Peyer's patch (tissue), 4 donors: ENCODE measurements at places on chromosomes 13 and 19. TPM values are rescaled to one million over a fixed set of nuclear protein-coding genes. Genes with fewer than 3 reads are reported as not detected.

The SIGLEC12 gene
- 3.3 TPM for total RNA-seq

DNA sequence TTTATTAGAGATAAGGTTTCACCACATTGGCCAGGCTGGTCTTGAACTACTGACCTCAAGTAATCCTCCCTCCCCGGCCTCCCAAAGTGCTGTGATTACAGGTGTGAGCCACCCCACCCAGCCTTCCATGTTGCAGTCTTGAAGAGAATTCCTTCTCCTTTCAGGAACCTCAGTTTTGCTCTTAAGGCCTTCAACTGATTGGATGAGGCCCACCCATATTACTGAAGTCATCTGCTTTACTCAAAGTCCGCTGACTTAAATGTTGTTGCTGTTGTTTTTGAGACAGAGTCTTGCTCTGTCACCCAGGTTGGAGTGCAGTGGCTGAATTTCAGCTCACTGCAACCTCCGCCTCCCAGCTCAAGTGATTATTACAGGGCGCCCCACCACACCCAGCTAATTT, 33.5 kb downstream of the RASL11A start:
- DNase-seq: no peak

The LGALS14 gene
- not detected for total RNA-seq

The PIN1 gene
- total RNA-seq: 89.1 TPM

DNA sequence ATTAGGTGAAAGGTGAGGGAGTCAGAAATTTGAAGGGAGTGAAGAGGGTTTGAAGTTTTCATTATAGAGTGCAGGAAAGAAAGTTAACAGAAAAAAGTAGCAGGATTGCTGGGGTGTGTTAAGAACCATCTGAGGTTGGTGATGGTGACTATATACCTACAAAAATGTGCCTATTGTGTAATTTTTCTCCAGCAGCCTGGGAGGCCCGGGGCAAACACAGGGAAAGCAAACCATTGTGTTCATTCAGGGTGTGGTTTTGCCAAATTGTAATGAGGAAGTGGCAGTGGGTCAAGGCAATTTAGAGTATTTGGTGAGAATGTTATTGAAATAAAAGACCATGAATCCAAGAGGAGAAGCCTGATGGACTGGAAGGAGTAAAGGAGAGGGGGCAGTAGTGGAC, 8.2 kb upstream of the SUCLA2 start:
- DNase-seq: no peak

DNA sequence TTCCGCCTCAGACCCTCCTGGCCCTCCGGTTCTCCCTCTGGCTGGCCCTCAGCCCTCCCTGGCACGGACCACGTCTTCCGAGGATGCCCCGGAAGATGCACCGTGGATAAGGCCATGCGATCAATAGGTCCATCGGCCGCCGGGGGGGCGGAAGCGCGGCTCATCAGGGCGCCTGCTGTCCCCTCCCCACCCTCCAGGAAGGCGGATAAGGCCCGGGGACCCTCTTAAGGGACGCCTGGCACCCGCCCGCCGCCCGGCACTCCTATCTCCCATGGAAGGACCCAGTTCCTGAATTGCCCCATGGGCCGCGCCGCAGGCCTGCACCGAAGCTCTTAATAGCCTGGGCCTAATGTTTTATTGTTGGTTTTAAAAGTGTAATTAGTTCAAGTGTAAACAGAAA, 46.2 kb upstream of the TCF3 start:
- no peak for DNase-seq

DNA sequence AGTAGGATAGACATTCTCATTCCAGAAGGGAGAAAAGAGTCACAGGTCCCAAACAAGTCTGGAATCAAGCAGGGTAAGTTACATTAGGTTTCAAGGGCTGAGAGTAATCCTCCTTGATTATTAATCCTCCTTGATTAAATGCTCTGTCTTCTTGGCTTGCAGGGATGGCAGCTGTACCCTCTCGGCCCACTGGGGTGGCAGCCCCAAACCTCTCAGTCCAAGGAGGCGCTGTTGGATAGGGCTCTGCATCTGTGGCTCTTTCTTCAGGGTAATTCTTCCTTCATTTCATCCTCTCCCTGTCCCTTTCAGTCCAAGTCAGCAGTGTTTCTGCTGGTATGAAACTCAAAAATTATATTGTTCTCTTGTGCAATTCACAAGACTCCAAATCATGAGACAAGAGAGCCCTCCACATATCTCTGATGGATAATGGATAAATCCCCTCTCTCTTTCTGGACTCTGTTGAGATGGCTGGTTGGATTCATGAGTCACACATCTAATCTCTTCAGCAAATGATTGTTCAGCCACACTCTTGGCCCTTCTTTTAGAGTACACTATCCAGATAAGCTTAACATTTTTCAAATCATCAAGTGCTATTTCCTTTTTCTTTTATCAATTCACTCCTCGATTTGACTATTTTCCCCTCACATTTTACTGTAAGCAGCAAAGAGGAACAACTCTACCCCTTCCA, 323.7 kb upstream of the HTR2A start:
- DNase-seq: no peak

GRCh38 chr19:37655689-37656371, 565 bp upstream of the ZFP30 start:
- peak; percentile 86 for DNase-seq

- no peak for DNase-seq
Observed at GRCh38 chr13:83881917-83882605, at the start of gene SLITRK1. TSS of gene SLITRK1 (minus strand) at chr13:83882474. CDS start at chr13:83881507, 967 bp downstream.
